ENCODE measurements at places on chromosomes 11 and 22.
A peak's percentile ranks its signal among the peaks of the same experiment; 100 is the strongest.

GRCh38 chr22:36856121-36856791, 4.5 kb upstream of the NCF4 start:
- DNase-seq = peak; percentile 60

GRCh38 chr11:620201-620600, 4.5 kb upstream of the IRF7 start:
- DNase-seq = no peak

GRCh38 chr22:48755059-48755949, 1072.4 kb downstream of the BRD1 start:
- no peak for DNase-seq

DNA sequence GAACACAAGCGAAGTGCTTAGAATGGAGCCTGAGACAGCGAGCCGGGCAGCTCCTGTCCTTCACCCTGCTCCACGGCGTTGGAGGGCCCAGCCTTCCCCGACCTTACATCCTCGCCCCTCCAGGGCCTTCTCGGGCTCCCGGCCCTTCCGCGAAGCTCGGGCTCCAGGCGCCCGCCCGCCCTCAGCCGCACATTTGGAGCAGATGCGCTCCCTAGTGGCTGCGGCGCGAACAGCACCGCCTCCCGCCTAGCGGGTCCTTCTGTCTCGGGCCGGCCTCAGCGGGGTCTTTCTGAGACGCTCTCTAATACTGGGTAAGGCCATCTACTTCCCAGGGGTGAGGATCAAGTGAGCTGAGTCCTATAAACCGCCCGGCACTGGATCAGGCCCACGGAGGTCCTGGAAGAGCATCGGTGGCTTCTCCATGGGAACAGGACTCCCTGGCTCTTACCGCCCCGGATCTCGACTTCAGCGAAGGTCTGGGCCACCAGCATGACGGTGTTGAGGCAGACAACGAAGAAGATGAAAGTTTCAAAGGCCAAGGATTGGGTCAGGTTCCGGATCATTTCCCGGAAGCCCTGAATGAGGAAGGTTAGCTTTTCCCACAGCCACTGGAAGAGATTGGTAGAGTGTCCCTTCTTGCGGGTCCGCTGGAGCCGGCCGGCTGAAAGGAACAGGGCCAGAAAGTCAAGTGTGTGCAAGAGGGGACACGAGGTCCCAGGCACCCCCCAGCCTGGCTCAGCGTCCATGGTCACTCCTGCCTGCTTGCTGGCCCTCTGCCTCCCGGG, 3.7 kb downstream of the CATSPER1 start:
- DNase-seq = peak; percentile 40

DNA sequence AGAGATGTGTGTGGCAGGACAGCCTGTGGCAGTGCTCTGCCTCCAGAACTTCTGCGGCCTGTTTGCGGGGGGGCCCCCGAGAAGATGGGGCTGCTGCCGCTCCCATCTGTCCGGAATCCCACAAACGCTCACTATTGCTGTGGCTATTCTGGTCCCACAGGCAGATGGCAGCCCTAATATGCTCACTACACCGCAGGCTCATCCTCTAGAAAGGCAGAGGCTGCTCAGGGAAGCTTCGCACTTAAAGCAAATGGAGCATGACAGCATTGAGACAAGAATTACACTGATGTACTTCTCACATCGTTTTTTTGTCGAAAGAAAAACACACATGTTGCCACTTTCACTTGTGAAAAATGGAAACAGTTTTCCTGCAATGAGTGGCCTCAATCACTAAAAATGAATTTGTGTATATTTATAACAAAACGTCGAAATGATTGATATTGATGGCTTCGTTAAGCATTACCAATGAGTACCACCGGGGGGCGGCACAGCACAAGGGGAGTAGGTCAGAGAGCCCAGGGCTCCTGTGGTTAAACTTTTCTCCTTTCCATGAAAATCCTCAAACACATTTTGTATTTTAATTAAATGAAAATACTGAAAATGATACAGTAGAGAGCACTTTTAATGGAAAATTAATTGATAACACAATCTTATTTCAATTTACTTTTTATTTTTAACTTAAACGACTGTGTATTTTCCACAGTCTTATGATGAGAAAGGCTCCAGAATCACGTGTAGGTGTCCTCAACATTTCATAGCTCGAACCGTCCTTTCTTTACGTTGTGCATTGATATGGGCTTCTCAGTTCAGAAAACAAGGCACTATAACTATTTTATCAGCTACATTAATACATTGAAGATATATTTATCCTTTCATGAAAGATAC, 69.1 kb downstream of the CTTN start:
- DNase-seq = peak; percentile 13

Measured in NCI-H748 treated with DMSO at 0.1 percent for 48 hours (cell line).